NCI-H1417 treated with DMSO at 0.1 percent for 48 hours (cell line): ENCODE measurements at places on chromosomes 7 and 10.

- DNase-seq, result no peak
Observed at GRCh38 chr7:89966067-89966664, 188.1 kb upstream of the STEAP1 start.

GRCh38 chr7:134289423-134289822 lies 27.3 kb downstream of the SLC35B4 start:
- DNase-seq, result no peak

- DNase-seq, result no peak
Observed at GRCh38 chr7:157508477-157508881, 171.7 kb downstream of the DNAJB6 start.

- DNase-seq, result no peak
Observed at GRCh38 chr10:70785190-70785589, at the start of gene TBATA. TSS of gene TBATA (minus strand) at chr10:70785377. CDS start at chr10:70783379, 1,998 bp downstream.

DNA sequence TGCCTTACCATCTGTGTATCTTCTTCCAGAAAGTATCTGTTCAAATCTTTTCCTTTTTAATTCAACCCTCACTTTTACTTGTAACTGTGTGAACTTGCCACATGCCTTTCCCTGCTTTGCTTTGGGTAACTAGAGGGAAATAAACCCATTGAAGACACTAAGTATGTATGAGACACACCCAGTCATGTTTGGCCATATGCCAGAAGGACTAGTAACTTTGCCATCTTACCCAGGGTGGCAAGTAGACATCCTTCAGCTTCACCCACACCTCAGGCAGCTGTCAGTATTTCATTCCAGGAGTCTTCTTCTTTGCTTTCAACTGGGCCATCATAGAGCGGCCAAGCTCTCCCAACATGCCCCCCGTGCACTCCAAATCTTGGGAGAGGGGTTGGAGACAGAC lies 323.1 kb downstream of the TNS3 start:
- no peak for DNase-seq
